ENCODE measurements at places on chromosomes 16 and 17. TPM values are rescaled to one million over a fixed set of nuclear protein-coding genes. Genes with fewer than 3 reads are reported as not detected.
A peak's percentile ranks its signal among the peaks of the same experiment; 100 is the strongest.

DNA sequence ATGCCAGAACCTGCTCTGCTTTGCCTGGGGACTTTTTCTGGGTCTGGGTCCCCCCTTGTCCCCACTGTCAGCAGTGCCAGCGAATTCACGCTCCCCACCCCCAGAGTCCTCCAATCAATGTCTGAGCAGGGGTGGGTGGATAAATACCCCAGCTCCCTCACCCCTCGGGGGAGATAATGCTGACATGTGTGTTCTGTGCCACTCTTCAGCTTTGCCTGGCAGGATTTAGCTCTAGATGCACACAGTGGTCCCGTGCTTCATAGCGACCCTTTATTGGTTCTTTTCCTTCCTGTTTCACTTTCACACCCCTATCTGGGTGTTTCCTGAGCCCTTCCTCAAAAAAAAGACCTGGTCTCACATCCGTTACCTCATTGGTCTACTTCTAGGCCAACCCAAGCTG, 277.0 kb downstream of the NPIPA8 start:
- H3K27me3 ChIP-seq, result peaks cover 4% of the 10 kb centered on the region
- no peaks in the 10 kb centered on the region for H3K36me3 ChIP-seq
- no peak for DNase-seq
- no peak overlapping the region for H3K4me3 ChIP-seq

DNA sequence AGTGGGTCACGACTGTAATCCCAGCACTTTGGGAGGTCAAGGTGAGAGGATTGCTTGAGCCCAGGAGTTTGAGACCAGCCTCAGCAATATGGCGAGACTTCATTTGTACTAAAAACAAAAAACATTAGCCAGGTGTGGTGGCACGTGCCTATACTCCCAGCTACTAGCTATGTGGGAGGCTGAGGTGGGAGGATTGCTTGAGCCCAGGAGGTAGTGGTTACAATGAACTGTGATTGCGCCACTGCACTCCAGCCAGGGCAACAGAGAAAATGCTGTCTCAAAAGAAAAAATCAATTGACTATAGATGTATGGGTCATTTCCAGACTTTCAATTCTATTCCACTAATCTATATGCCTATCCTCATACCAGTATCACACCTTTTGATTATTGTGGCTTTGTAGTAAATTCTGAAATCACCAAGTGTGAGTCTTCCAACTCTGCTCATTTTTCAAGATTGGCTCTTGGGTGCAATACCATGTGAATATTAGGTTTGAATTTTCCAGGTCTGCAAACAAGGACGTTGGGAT, 27.2 kb upstream of the CEP20 start:
- DNase-seq, result no peak
- H3K27me3 ChIP-seq, result no peaks in the 10 kb centered on the region
- H3K4me3 ChIP-seq, result no peak overlapping the region
- H3K27ac ChIP-seq, result no peak overlapping the region
- H3K36me3 ChIP-seq, result no peaks in the 10 kb centered on the region

GRCh38 chr17:36507266-36507665, 20.8 kb downstream of the ZNHIT3 start:
- H3K27ac ChIP-seq, result no peak overlapping the region
- no peaks in the 10 kb centered on the region for H3K4me1 ChIP-seq
- no peak overlapping the region for H3K4me3 ChIP-seq
- no peak for DNase-seq
- H3K27me3 ChIP-seq, result no peaks in the 10 kb centered on the region

DNA sequence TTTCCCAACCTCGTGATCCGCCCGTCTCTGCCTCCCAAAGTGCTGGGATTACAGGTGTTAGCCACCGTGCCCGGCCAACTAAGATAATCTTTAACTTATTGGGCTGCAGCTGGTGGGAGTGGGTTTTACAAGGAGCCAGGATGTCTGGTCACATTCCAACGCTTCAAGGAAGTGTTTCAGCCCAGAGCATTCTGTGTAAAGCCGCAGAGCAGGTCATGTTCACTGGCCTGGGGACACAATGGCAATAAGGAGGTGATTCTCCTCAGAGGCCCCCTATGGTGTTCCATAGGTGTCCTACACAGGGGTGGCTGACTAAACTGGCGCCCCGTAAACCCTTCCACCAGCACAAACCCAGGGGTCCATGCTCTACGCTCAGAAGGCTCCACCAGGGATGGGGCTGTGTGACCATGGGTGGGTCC, 1.2 kb downstream of the QPRT start:
- no peak overlapping the region for H3K27ac ChIP-seq
- peaks cover 4% of the 10 kb centered on the region for H3K4me1 ChIP-seq
- H3K4me3 ChIP-seq, result peak overlapping the region; percentile 62
- no peak for DNase-seq
- H3K36me3 ChIP-seq, result no peaks in the 10 kb centered on the region

- H3K4me1 ChIP-seq, result peaks cover 10% of the 10 kb centered on the region
- H3K4me3 ChIP-seq, result no peak overlapping the region
- peak; percentile 96 for DNase-seq
- no peaks in the 10 kb centered on the region for H3K36me3 ChIP-seq
- no peaks in the 10 kb centered on the region for H3K27me3 ChIP-seq
These were observed 28.0 kb upstream of the SNN start for GRCh38 chr16:11639925-11640899.

DNA sequence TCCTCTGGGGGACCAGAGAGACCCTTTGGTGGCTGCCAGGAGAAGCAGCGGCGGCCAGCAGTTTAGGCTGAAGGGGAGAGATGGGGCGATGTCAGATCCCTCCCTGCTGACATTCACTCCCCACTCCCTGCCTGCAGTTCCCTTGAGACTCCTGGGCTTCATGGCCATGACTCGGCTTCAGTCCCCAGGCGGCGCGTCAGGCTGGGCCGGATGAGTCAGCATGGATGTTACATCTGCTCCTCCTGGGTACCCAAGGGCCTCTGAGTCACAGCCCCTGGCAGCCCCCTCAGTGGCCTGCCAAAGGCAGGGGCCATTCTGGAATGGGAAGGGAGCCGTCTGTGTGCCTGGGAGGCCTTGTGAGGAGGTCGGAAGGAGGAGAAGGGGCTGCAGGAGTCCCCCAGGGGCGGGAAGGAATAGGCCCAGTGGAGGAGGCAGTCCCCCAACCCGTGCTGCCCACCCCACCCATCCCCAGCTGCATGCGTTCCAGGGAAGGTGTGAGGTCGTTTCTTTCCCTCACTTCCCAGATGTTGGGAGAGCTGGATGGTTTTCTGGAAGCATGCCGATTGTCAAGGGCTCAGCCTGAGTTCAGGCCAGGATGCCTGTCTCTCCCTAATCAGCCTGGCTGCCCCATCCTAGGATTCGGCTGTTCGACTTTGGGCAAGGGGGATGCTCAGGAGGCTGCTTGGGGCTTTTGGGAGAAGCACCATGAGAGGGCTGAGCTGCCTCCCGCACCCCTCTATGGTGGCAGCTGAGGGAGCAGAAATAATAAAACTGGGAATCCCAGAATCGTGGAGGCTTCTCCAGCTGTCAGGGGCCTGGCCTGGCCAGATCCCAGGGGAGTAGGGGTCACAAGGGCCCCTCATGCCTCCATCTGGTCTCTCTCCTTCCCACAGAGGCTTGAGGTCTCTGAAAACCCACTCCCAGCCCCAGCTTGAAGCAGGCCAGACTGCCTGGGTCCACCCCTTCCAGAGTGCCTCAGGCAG, 9.7 kb downstream of the RHBDL3 start:
- peak; percentile 94 for DNase-seq
- H3K27ac ChIP-seq, result peak overlapping the region; percentile 84
- peaks cover 28% of the 10 kb centered on the region for H3K4me1 ChIP-seq

DNA sequence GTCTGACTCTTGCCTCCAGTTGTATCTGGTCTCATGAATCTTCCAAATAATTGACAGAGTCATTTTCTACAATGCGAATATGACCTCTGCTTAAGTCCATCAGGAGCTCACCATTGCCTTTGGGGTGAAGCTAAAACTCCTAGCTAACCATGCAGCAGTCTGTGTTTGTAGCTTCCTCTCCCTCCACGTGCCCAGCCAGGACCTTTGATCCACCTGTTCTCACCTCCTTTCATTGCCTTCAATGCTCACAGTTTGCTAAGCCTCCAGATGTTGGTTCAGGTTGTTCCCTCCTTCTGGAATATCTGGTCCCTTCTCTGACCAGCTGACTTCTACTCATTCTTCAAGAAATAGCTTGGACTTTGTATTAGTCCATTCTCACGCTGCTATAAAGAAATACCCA, 23.0 kb downstream of the BMERB1 start:
- H3K27ac ChIP-seq, result no peak overlapping the region
- H3K36me3 ChIP-seq, result no peaks in the 10 kb centered on the region
- H3K4me3 ChIP-seq, result no peak overlapping the region

- no peaks in the 10 kb centered on the region for H3K36me3 ChIP-seq
- H3K4me3 ChIP-seq, result no peak overlapping the region
- DNase-seq, result no peak
- H3K27ac ChIP-seq, result no peak overlapping the region
- no peaks in the 10 kb centered on the region for H3K27me3 ChIP-seq
These were observed 7.6 kb upstream of the LCAT start for GRCh38 chr16:67951485-67951884.

DNA sequence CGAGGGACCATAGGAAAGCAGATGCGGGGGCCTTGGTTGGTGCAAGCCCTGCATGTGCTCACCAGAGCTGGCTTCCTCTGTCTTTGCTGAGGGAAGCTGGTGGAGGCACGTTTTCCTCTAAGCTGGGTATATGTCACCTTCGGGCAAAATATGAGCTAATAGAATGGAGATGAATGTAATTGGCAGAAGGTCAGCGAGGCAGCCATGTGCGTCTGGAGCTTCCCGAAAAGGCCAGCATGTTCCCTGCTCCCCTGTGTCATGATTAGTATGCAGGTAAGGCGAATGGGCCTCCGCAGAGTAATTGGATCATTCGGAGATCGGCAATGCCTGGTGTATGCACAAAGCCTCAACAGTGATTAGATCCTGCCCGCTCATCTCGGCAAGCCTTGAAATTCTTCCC, 806.2 kb upstream of the EEF2KMT start:
- peak; percentile 21 for DNase-seq
- H3K27ac ChIP-seq, result no peak overlapping the region

DNA sequence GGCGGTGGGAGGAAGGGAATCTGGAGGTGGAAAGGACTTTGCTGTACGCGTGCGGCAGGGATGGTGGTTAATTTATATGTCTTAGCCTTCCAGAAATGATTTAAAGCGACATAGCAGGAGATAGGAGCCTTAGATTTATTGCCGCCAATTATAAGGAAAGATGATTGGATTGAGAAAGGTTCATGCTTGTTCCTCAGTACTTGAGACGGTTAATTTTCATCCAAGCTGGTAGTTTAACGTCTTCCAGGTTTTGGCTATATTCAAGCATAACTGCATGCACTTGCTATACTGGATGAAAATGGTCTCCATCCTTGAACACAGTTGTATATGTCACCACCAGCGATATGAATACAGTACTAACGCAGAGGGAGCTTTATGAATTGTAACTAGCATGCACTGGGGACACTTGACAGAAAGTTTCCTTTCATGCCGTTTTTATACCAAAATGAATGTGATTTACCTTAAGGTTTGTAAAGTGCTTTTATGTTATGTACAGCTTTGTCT, 610 bp upstream of the PEX12 start:
- peak overlapping the region; percentile 22 for H3K27ac ChIP-seq
- H3K4me3 ChIP-seq, result peak overlapping the region; percentile 96
- H3K4me1 ChIP-seq, result peaks cover 14% of the 10 kb centered on the region
- H3K27me3 ChIP-seq, result no peaks in the 10 kb centered on the region
- H3K36me3 ChIP-seq, result no peaks in the 10 kb centered on the region
- DNase-seq, result no peak

DNA sequence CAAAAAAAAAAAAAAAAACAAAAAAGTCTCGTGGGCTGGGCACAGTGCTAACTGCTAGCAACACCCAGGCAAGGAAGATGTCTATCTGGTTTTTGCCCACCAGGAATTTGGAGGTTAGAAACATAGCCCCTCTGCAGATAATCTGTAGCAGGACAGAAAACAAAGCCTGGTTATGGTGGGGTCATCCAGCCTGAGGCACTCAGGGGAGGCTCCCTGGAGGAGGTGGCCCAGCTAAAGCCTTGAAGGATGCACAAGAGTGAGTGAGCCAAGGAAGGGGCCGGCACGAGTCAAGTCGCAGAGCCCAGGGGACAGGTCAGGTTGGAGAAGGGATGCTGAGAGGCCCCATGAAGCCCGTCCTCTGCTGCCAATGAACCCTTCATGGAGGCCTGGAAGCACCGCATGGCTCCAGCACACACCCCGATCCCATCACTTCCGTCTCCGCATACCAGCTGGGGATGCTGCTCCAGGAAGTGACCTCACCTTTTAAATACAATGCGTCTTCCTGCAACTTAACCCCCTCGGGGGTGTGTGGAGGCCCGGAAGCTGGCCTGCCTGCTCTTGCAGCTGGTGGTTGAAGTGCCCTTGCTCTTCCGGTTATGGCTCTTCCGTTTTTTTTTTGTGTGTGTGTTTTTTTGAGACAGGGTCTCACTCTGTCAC, 86.5 kb downstream of the ENGASE start:
- H3K27ac ChIP-seq, result no peak overlapping the region
- H3K36me3 ChIP-seq, result no peaks in the 10 kb centered on the region
- peaks cover 15% of the 10 kb centered on the region for H3K27me3 ChIP-seq
- DNase-seq, result no peak
- no peak overlapping the region for H3K4me3 ChIP-seq

GRCh38 chr16:85781695-85782370, 17.5 kb downstream of the EMC8 start:
- H3K36me3 ChIP-seq, result peaks cover 34% of the 10 kb centered on the region
- H3K27ac ChIP-seq, result no peak overlapping the region
- no peak overlapping the region for H3K4me3 ChIP-seq
- H3K27me3 ChIP-seq, result no peaks in the 10 kb centered on the region

- no peaks in the 10 kb centered on the region for H3K4me1 ChIP-seq
- no peaks in the 10 kb centered on the region for H3K36me3 ChIP-seq
- no peak overlapping the region for H3K4me3 ChIP-seq
- no peaks in the 10 kb centered on the region for H3K27me3 ChIP-seq
- no peak for DNase-seq
These were observed 70.3 kb downstream of the SDR42E1 start for GRCh38 chr16:81940781-81941560.

GRCh38 chr16:77643176-77643575, 79.1 kb upstream of the NUDT7 start:
- H3K4me3 ChIP-seq, result no peak overlapping the region
- no peak for DNase-seq
- no peaks in the 10 kb centered on the region for H3K36me3 ChIP-seq
- H3K27ac ChIP-seq, result no peak overlapping the region
- H3K4me1 ChIP-seq, result no peaks in the 10 kb centered on the region

GRCh38 chr16:57132470-57132869, 40.1 kb downstream of the CPNE2 start:
- no peak for DNase-seq
- H3K36me3 ChIP-seq, result no peaks in the 10 kb centered on the region
- no peaks in the 10 kb centered on the region for H3K27me3 ChIP-seq
- H3K27ac ChIP-seq, result no peak overlapping the region
- no peak overlapping the region for H3K4me3 ChIP-seq

Gene SCO1
- total RNA-seq, result 35.3 TPM

Gene PIMREG
- 6.0 TPM for total RNA-seq

Gene MEAK7
- 6.6 TPM for total RNA-seq

Gene PPY
- total RNA-seq, result not detected

Gene SYNGR3
- total RNA-seq, result 1.1 TPM

Gene PRAC1
- total RNA-seq, result not detected

Gene OR3A2
- not detected for total RNA-seq

All from adrenal gland (tissue), 19 donors.